ENCODE measurements at places on chromosomes 3 and 15.

GRCh38 chr3:73411993-73412392 is 212.7 kb downstream of the PDZRN3 start:
- no peak for DNase-seq

GRCh38 chr3:17423786-17424536 is 318.5 kb downstream of the TBC1D5 start:
- DNase-seq = no peak

DNA sequence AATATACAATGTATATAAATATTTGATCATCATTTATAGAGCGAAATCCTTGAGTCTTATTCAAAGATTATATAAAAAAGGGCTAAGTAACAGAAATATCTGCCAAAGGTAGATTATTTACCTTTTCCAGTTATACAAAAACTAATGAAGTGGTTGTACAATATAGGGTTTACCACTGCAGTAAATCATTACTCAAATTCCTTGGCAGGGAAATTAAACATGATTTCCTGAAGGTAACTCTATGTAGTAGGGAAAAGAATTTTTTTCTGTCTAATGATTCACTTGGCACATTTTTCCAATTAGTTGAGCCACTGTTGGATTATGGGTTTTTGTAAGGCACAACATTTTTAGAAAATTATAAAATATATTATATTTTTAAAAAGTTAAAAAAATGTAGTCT is 129.6 kb downstream of the NR2F2 start:
- DNase-seq = no peak

- DNase-seq = no peak
Observed at GRCh38 chr15:67327312-67327711, 72.7 kb downstream of the IQCH start.

DNA sequence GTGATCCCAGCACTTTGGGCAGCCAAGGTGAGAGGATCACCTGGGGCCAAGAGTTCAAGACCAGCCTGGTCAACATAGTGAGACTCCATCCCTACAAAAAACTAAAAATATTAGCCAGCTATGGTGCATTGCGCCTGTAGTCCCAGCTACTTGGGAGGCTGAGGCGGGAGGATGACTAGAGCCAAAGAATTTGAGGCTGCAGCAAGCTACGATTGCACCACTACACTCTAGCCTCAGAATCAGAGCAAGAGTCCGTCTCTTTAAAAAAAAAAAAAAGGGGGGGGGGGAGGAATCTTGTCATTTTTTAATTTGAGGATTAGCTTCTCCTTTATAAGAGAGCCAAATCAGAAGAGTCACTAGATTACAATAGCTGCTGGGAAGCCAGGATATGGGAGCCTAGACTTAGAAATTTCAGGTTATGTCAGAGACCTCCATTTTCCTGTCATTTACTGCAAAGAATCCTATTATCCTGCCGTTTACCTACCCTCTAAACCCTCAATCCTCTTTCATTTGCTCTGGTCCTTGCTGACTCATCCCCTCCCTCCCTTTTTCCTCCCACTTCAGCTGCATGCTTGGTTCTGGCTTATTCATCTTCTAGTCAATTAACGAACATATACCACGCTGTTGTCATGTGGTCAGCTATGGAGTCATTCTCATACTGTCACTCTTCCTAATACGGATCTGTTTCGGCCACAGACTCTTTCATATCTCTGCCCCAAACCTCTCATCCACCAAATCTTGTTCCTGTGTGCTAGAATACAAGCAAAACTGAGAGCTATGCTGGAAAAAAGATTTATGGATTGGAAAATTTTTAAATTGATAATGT is 83.8 kb upstream of the PPIB start:
- DNase-seq = no peak

DNA sequence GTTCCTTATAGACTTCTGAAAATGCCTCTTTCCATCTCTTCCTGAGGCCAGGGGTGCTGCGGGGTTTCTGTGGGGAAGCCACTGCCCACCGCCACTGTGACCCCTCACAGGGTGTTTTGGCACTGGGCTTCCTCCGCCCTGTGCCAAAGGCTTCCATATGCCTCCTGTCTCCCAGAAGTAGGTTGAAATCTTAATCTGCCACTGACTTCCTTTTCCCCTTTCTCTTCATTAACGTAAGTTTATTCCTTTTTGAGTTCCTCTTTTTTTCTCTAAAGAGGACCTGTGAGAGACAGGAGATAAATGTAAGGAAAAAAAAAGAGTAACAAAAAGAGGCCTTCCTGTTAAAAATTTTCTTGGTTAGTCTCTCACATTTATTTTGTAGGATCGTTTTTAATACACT is 220.5 kb downstream of the CTNNB1 start:
- no peak for DNase-seq
